Suppressor macrophage (primary cell): ENCODE measurements at places on chromosomes 2 and 18.

DNA sequence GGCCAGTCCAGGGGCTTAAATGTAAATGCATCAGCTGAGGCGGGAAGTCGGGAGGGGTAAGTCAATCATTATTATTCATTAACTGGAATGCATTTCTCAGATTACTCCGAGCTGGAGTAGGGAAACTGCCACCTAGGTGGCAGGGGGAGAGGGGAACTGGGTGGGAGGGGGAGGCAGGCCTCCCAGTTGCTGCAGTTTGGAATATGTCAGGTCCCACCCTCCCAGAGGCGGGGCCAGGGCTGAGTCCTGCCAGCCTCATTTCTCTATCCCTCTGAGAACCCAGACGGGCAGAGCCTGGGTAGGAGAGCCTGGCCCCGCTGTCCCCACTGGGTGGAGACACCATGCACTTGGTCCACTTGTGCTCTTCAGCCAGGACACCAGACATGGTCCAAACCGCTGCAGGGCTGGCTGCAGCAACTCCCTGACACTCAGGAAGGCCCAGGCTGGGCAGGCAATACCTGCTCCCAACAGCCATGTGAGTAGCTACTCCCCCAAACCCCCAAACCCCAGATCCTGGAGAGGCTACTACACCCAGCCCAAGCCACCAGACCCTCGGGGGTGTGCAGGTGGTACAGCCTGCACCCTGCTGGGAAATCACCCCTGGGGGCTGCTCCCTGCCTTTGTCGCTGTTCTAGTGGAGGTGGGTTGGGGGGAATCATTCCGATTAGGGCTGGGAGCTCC, at the start of gene GPBAR1:
GPBAR1 (plus strand) TSS at position 274 of the 681 bp plus-strand sequence. CDS start 1,710 bp downstream, outside the sequence.
- no peak for DNase-seq

GRCh38 chr2:120763508-120763907, 27.8 kb downstream of the GLI2 start:
- no peak for DNase-seq

DNA sequence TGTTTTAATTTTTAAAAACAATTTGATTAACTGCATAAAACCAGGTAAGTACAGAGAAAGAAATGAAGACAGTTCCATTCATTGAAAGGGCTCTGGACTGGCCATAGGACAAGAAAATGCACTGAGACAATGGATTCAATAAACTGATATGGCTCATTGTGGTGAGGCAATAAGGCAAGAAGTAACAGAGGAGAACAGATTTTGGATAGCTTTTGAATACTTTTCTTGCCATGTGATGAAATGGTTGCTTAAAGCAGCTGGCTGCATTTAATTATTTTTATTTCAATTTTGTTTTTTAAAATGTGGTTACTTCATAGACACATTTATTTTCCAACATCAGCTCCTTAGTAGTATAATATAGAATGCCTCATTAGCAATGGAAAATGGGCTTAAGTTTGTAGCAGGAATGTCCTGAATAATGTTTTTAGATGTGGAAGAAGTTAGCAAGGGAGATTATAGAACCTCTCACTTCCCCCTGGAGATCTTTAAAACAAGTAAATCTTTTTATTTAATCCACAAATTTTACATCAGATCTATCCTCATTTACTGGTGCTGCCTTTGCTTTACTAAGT, 646.9 kb upstream of the ZEB2 start:
- DNase-seq: no peak

DNA sequence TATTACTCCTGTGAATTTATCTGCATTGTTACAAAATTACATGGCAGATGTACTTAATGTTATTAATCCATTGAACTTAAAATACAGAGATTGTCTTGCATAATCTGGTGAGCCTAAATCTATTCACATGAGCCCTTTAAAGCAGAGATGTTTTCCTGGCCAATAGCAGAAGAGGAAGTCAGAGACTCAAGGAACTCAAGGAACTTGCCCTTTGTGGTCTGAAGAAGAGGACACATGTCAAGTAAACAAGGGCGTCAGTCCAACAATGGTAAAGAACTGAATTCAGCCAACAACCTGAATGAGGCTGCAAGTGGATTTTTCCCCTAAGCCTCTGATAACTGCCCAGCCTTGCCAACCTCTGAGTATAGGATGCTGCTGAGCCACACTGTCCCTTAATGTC, 356.3 kb upstream of the PKDCC start:
- DNase-seq: peak; percentile 54

DNA sequence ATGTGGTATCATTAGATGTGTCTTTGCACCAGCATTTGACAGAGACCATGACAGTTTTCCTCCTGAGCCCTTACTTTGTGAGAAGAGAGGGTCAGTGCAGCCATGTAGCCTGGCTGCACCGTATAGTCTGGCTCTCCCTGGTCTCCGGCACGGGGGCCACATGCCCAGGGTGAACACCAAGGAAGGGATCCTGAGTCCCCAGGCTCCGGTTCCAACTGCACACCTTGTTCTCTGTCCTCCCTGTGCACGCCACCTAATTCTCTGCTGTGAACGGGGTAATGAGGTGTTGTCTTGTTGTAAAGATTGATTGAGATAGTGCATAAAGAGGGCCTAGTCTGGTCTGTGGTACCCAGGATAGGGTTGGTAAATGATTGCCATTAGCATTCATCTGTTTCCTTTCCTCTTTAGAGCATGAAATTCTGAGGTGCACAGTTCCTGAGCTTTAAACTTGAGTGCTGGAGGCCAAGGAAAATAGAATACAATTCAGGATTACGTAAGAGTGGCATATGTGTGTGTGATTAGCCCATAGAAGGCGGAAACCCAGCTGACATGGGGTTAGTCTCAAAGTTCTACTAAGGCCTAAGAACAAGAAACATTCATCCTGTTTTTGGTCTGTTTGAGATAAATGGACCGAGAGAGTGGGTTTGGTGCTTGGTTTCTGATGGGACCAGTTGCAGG, 55.5 kb downstream of the NCK2 start:
- DNase-seq: peak; percentile 78

- DNase-seq: no peak
These were observed 16.4 kb downstream of the KLF11 start for GRCh38 chr2:10059552-10060335.

DNA sequence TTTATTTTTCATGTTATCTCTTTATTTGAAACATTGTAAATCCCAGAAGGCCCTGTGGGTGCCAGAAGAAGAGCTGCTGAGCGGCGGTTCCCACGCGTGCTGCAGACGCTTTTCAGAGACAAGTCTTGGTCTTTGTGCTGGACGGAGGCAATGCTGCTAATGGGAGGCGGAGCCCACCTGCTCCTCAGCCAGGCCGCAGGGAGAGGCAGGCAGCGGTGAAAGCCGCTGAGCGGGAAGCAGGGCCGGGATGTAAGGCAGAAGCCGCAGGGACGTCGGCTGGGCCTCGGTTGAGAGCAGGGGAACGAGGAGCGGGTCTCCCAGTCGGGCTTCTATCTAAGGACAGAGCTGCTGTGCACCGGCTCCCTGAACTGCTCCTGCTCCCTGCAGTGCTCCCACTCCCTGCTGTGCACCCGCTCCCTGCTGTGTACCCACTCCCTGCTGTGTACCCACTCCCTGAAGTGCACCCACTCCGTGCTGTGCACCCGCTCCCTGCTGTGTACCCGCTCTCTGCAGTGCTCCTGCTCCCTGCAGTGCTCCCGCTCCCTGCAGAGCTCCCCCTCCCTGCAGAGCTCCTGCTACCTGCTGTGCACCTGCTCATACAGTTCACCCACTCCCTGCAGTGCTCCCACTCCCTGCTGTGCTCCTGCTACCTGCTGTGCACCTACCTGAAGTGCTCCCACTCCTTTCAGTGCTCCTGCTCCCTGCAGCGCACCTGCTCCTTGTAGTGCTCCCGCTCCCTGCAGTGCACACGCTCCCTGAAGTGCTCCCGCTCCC, 16.4 kb downstream of the TMEM18 start:
- no peak for DNase-seq

DNA sequence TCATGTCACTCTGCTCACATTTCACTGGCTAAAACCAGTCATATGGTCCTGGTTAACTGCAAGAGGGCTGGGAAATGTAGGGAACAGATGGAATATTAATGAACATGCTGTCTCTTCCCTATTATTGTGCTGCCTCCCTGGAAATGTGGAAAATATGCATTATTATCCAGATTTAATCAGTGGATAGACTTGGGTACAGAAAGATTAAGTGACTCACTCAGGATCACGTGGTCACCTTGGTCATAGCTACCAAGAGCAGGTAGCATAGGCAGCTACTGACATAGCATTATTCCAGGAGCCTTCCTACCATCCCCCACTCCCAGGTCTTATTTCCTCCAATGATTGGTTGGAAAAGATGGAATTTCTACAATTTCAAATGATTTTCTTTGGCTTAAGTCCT, 141.1 kb downstream of the HRH4 start:
- no peak for DNase-seq

DNA sequence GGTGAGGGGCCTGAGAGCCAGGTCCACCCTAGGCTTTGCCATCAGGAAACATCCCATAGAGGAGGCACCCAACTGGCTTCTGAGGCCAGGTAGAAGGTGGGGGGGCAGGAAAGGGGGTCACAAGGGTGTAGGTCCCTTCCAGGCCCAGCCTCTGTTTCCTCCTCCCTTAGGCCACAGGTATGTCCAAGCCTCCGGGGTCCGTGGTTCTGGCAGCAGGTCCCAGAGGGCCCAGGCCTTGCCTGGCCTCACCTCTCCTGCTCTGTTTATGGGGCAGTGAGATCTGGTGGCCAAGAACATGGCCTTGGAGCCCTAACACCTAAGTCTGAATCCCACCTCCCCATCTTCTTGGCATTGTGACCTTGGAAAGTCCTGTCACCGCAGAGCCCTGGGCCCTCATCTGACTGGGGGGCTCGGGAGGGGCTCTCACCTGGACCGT, 21.6 kb upstream of the GPR17 start:
- DNase-seq: no peak

DNA sequence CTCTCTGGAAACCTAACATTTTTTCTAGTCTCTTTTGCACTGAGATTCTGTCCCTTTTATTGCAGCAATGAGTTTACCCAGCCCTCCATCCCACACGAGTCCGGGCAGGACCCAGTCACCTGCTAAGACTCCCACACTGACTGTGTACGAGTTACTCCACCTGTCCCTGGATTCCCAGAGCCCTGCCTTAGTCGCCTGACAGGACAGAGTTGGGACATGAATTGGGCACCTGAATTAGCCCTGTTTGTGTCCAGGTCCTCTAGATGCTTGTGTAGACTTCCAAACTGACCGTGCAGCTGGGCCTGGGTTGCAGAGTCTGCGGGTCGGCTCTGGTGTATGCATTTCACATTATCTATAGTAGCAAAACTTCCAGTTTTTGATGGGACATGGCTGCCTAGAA, 238.7 kb downstream of the VAPA start:
- no peak for DNase-seq
